ENCODE measurements at places on chromosomes 3 and 15.

DNA sequence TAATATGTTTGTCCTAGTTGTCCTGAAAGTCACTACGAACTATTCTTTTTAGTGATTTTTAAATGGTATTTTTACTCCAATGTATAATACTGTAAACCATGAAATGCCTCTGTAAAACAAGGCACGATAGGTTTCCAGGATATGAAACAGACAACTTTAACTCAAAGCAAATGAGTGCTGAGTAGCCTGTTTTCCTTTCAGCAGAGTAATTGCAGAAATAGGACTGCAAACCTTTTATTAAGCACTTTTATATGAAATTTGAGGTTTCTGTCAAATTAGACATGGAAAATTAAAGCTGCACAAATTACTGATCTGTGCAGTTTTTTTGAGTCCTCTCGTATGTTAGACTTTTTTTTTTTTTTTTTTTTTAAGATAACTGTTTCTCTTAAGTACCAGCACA, 16.2 kb downstream of the AKAP13 start:
- DNase-seq = no peak

- no peak for DNase-seq
Observed at GRCh38 chr3:141366285-141367037, 1.8 kb upstream of the ZBTB38 start.

DNA sequence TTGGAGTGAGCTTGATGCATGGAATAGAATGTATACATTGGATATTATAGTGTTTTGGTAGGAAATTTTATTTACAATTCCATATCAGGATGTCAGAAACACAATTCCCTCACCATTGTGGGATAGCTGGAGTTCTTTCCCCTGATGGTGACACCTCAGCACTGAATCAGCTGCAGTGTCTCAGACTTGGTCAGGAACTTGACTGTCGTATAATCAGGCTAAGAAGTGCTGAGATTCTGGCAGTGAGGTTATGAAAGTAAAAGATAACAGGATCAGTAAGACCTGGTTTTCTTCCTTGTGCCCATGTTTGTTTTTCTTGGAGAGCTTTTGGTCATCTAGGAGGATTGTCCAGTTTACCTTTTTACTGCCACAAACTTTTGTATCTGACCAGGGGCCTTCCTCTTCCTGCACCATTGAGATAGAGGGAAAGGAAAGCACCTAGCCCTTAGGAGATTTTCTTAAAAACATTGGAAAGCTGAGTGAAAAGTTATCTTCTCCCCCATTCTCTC, 27.3 kb upstream of the ST3GAL6 start:
- no peak for DNase-seq

GRCh38 chr3:140568131-140568530, 109.7 kb upstream of the TRIM42 start:
- DNase-seq = no peak

- no peak for DNase-seq
Observed at GRCh38 chr3:153399636-153400035, 237.6 kb downstream of the RAP2B start.

All from activated T-cell treated with anti-CD3 and anti-CD28 coated beads for 48 hours (primary cell).